ENCODE measurements at places on chromosomes 5 and 9. TPM values are rescaled to one million over a fixed set of nuclear protein-coding genes. Genes with fewer than 3 reads are reported as not detected.

DNA sequence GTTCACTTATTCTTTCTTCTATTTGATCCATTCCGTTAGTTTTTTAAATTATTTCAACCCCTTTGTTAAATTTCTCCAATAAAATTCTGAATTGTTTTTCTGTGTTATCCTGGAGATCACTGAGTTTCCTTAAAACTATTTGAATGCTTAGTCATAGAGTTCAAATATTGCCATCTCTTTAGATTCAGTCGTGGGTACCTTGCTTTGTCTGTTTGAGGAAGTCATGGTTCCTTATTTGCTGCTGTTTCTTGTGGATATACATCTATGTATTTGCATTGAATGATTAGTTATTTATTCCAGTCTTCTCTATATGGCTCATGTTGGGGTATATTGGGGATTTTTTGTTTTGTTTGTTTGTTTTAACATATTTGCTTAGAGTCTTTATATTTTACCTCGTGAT, 80.6 kb downstream of the HINT1 start:
- DNase-seq, result no peak

The PCA3 gene
- not detected for total RNA-seq

DNA sequence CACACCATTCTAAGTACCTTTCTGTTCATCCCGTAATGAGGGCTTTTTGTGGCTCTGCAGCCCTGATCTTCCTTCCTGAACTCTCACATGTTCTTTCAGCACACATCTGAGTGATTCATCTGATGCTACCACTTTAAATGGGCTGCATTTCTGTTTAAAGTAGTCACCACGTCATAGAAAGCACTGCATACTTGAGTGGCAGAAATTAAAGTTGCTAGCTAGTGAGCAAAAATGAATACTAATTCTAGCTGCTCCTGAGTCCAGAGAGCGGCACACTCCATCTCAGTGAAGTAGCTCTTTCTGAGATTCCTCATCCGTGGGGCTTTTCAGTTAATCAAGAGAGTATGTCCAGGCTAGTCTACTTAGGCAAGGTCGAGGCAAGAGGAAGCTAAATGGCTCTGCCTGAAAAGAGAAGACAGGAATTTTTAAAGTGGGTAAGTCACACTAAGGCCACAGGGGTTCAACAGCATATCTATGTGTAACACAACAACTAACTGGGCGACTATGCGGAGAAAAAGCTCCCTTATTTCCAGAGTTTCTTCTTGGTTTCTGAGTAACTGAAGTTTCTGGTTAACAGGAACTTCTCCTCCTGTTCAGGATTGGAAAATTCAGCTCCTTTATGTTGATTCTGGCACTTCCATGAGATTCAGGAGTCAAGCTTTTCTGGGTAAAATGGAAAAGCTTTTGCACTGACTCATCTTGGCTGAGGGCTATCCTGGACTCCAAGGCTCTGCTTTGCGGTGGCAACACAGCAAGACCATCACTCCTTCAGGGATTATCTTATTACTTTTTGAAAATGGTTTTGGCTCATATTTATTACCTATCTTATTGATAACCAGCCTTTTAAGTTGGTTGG, 109.5 kb downstream of the TAF11L14 start:
- no peak for DNase-seq

DNA sequence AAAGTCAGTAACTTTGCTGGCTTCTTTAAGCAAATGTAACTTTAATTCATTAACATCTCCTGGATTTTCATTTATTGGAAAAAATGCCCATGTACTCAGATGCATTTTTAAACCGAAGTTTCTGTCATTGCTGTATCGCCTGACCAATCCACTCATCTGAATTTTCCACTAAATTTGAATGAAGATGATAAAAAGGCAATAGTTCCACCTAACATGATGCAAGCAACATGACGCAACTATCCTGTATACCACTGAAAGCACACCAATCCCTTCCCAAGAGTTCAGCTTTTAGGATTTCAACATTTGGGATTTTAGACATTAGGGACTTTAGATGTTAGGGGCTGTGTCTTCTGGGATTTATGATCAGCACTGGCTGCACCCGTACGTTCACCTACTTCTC, 215.6 kb downstream of the KIF4B start:
- no peak for DNase-seq

The SVEP1 gene
- total RNA-seq, result 0.29 TPM
